Myocyte (in vitro differentiated cells): ENCODE measurements at places on chromosomes 16 and 17. TPM values are rescaled to one million over a fixed set of nuclear protein-coding genes. Genes with fewer than 3 reads are reported as not detected.

The SKA2 gene
- total RNA-seq: 41.9 and 59.1 TPM in 2 replicates

The AURKB gene
- 1.3 and 2.0 TPM in 2 replicates for total RNA-seq

The RHBDL3 gene
- 0.16 and 0.36 TPM in 2 replicates for total RNA-seq

The SLC52A1 gene
- total RNA-seq: not detected in 2 replicates

The SPATA22 gene
- not detected in 2 replicates for total RNA-seq

The RAB11FIP4 gene
- 0.29 and 0.83 TPM in 2 replicates for total RNA-seq

The DNAH9 gene
- 0.05 TPM in 1 of 2 replicates, not detected in the other for total RNA-seq

The STAC2 gene
- total RNA-seq: 0.11 and 0.16 TPM in 2 replicates

The VEZF1 gene
- total RNA-seq: 49.2 and 57.7 TPM in 2 replicates

The IRF8 gene
- not detected in 2 replicates for total RNA-seq

The TMEM100 gene
- total RNA-seq: 1.5 and 3.0 TPM in 2 replicates

The MYCBPAP gene
- 0.35 and 0.52 TPM in 2 replicates for total RNA-seq

The TBC1D3G gene
- not detected in 2 replicates for total RNA-seq

The ODF4 gene
- total RNA-seq: not detected in 2 replicates

The KRTAP4-1 gene
- not detected in 2 replicates for total RNA-seq

The ANKRD40CL gene
- not detected in 2 replicates for total RNA-seq

The GPR179 gene
- 0.03 and 0.05 TPM in 2 replicates for total RNA-seq

The KRTAP2-4 gene
- not detected in 2 replicates for total RNA-seq

The KRT27 gene
- total RNA-seq: not detected in 2 replicates

The RAP1GAP2 gene
- 0.11 and 0.26 TPM in 2 replicates for total RNA-seq

The NACA2 gene
- total RNA-seq: not detected in 2 replicates

The KRT13 gene
- not detected in 2 replicates for total RNA-seq

The RFWD3 gene
- total RNA-seq: 13.0 and 14.1 TPM in 2 replicates

The RNF112 gene
- total RNA-seq: 0.05 TPM in 1 of 2 replicates, not detected in the other
